ENCODE measurements at places on chromosomes 2 and 18. TPM values are rescaled to one million over a fixed set of nuclear protein-coding genes. Genes with fewer than 3 reads are reported as not detected.

DNA sequence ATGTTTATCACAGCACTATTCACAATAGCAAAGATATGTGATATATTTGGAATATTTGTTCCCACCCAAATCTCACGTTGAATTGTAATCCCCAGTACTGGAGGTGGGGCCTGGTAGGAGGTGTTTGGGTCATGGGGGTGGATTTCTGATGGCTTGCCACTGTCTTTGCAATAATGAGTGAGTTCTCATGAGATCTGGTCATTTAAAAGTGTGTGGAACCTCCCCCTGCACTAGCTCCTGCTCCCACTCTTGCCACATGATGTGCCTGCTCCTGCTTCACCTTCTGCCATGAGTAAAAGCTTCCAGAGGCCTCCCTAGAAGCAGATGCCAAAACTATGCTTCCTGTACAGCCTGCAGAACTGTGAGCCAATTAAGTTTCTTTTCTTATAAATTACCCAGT, 72.2 kb upstream of the DYNC1I2 start:
- H3K4me3 ChIP-seq, result no peak overlapping the region
- no peak for ATAC-seq
- H3K36me3 ChIP-seq, result no peaks in the 10 kb centered on the region
- H3K27me3 ChIP-seq, result peaks cover 3% of the 10 kb centered on the region

DNA sequence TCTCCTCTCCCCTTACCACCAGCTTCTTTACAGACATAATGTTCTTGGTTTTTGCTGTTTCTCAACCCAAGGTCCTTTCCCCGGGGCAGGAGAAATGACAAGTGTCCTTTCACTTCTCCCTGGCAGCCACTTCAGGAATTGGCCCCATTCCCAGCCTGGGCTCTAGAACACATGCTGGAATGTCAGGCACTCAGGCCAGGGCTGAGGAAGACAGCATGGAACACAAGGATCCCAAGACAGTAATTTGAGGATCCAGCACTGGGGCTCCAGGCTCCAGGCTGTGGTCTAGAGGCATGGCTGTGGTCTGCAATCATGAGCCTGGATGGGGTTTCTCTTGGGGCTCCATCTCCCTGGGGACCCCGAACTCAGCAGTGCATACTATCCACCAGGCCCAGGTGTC, 201.4 kb downstream of the CELF4 start:
- H3K27me3 ChIP-seq, result peaks cover 31% of the 10 kb centered on the region
- H3K27ac ChIP-seq, result no peak overlapping the region
- no peaks in the 10 kb centered on the region for H3K36me3 ChIP-seq
- no peak for ATAC-seq
- H3K4me3 ChIP-seq, result no peak overlapping the region

- H3K27ac ChIP-seq, result no peak overlapping the region
- H3K4me1 ChIP-seq, result peaks cover 5% of the 10 kb centered on the region
- H3K27me3 ChIP-seq, result no peaks in the 10 kb centered on the region
- H3K4me3 ChIP-seq, result peak overlapping the region; percentile 0
- peaks cover 39% of the 10 kb centered on the region for H3K36me3 ChIP-seq
Measured at GRCh38 chr2:152134488-152135280, 35.8 kb upstream of the CACNB4 start.

GRCh38 chr18:374721-375168, 106.9 kb upstream of the THOC1 start:
- no peak overlapping the region for H3K4me3 ChIP-seq
- no peak overlapping the region for H3K27ac ChIP-seq
- H3K4me1 ChIP-seq, result no peaks in the 10 kb centered on the region
- no peak for ATAC-seq
- H3K36me3 ChIP-seq, result no peaks in the 10 kb centered on the region
- peaks cover 5% of the 10 kb centered on the region for H3K27me3 ChIP-seq

The ABCG8 gene
- not detected for total RNA-seq

- no peak overlapping the region for H3K4me3 ChIP-seq
- no peaks in the 10 kb centered on the region for H3K36me3 ChIP-seq
- ATAC-seq, result no peak
- H3K27me3 ChIP-seq, result no peaks in the 10 kb centered on the region
- no peak overlapping the region for H3K27ac ChIP-seq
- no peaks in the 10 kb centered on the region for H3K4me1 ChIP-seq
Measured at GRCh38 chr2:119180892-119181291, 22.3 kb upstream of the C1QL2 start.

The EVX2 gene
- total RNA-seq, result not detected

DNA sequence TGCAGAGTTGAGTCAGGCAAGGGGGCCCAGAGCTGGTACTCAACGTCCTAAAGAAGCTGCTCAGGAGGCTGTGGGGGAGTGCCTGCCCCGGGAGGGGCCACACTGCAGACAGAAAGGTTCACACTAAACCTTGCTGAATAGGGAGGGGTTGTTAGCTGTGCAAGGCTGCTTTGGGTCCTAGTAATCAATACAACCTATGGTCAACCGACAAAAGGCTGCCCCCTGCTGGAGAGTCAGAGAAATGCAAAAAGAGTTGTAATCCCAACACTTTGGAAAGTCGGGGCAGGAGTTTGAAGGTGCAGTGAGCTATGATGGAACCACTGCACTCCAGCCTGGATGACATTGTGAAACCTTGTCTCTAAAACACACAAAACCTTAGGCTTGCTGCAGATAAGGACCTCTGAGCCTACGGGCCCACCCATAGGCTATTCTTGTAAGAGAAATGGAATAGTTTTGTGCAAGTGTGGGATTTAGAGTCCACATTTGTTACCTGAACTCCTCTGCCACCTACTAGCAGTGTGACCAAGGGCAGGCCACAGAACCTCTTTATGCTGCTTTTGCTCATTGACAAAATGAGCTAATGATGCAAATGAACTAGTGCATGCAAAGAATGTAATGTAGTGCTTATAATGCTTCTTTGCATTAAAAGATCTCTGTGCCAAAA, 81.5 kb downstream of the PRPF40A start:
- no peak overlapping the region for H3K27ac ChIP-seq
- H3K36me3 ChIP-seq, result no peaks in the 10 kb centered on the region
- ATAC-seq, result peak; percentile 66
- H3K4me3 ChIP-seq, result no peak overlapping the region

The C2orf78 gene
- 0.08 TPM for total RNA-seq

The ASB18 gene
- total RNA-seq, result not detected

- ATAC-seq, result no peak
- H3K36me3 ChIP-seq, result no peaks in the 10 kb centered on the region
- H3K4me3 ChIP-seq, result no peak overlapping the region
- H3K27me3 ChIP-seq, result peaks cover 26% of the 10 kb centered on the region
Measured at GRCh38 chr18:77567205-77567604, 317.6 kb downstream of the GALR1 start.

DNA sequence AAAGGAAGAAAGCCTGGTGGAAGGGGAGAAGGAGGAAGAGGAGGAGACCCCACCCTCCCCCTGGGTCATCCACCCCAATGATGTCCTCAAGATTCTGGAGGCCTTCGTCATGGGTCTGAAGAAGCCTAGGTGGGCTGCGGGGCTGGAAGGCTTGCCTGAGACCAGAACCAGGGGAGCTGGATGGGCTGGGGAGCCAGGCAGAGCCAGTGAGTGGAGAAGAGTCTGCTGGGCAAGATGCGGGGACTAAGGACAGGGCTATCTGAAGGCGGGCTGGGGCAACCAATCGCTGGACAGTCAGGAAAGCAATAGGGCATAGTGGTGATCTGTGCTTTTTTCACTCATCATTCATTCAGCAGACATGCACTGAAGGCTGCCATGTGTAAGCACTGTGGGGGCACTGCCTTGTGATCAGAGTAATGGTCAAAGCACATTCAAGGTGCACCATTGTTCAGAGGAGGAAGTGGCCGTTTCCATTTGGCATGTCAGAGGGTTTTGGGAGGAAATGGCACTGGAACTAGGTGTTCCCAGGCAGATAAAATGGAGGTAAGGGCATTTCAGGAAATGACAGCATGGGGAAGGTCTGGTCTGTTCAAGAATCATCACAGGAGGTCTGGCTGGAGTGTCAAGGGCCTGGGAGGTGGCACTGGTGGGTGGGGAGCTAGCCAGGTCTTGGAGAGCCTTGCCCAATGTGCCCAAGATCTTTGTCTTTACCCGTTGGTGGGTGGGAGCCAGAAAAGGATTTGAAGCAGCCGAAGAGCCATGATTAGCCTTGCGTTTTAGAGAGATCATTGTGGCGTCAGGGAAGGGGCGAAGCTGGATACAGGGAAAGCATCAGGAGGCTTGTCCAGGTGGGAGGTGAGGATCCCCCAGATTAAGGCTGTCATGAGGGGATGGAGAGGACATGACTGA, 24.2 kb downstream of the OTOF start:
- ATAC-seq, result no peak
- peaks cover 3% of the 10 kb centered on the region for H3K27me3 ChIP-seq
- H3K27ac ChIP-seq, result no peak overlapping the region
- H3K4me3 ChIP-seq, result no peak overlapping the region
- no peaks in the 10 kb centered on the region for H3K4me1 ChIP-seq

GRCh38 chr2:231568785-231569435, 23.8 kb upstream of the TEX44 start:
- no peaks in the 10 kb centered on the region for H3K27me3 ChIP-seq
- H3K4me1 ChIP-seq, result peaks cover 6% of the 10 kb centered on the region
- H3K36me3 ChIP-seq, result no peaks in the 10 kb centered on the region
- H3K4me3 ChIP-seq, result no peak overlapping the region

DNA sequence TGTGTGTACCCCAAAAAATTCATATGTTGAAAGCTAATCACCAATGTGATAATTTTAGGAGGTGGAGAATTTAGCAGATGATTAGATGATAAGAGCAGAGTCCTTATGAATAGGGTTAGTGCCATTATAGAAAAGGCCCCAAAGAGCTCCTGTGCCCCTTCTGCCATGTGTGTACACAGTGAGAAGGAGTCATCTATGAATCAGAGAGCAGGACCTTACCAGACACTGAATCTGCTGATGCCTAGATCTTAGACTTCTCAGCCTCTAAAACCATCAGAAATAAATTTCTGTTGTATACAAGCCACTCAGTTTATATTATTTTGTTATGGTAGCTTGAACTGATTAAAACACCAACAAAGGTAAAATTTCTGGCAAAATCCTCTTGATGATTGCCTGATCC, 560.0 kb upstream of the CDH2 start:
- H3K27ac ChIP-seq, result no peak overlapping the region
- H3K4me3 ChIP-seq, result no peak overlapping the region
- H3K4me1 ChIP-seq, result no peaks in the 10 kb centered on the region
- H3K27me3 ChIP-seq, result no peaks in the 10 kb centered on the region

The FHOD3 gene
- total RNA-seq, result not detected

DNA sequence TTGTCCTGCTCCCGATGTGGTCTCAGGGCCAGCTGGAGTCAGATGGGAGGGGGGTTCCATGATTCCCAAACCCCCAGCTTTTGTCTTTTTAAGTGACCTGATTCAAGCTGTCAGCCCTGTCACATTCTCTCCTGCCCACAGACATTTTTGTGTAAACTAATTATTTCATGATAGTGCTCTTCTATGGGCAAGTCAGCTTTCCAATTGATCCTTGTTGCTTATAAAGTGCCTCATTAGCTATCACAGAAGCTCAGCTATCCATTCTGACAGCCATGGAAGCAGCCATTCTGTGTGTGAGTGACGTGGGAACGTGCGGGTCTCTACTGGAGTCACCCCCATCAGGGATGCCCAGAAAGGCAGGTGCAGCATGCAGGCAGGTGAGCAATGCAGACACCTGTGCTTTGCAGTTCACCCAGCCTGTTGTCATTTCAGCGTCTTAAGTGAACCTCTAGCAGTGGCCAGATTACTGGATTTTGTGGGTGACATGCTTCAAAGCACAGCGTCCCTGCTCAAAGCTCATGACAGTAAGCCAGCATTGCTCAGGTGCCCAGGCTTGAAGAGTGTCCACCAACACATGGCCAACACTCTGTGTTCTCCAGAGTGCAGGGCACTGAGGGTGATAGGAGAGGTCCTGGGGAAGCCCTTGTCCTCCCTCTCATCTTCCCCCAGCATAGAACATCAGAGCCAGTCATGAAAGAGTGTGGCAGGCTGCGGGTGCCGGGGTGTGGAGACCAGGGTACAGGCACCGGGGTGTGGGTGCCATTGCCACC, 162.1 kb upstream of the SH3BP4 start:
- peaks cover 25% of the 10 kb centered on the region for H3K27me3 ChIP-seq
- no peak overlapping the region for H3K4me3 ChIP-seq
- H3K4me1 ChIP-seq, result no peaks in the 10 kb centered on the region
- H3K27ac ChIP-seq, result no peak overlapping the region

DNA sequence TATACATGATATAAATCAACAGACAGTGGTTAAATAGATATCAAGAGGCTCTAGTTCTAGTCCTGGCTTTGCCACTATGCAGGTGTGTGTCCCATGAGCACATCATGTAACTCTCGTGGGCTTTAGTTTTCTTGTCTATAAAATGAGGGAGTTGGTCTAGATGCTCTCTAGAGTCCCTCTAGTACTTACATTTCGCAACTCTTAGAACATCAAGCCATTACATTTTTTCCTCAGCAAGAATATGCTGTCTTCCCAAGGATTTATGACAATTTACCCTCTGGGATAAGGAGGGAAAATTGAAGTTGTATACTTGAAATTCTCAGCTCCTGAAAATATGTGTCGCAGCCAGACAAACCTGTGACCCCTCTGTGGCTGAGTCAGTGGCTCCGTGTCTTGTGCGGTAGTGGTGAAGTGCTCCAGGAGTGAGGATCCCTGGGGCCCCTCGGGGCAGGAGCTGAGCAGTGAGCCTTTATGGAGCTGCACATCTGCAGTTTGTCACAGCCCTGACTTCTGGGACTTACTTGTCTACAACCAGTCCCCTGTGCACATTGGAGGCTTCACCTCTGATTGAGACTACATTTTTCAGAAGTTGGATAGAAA, 6.8 kb downstream of the PKP4 start:
- H3K4me1 ChIP-seq, result peaks cover 11% of the 10 kb centered on the region
- no peaks in the 10 kb centered on the region for H3K27me3 ChIP-seq
- no peak for ATAC-seq

- H3K27ac ChIP-seq, result no peak overlapping the region
- H3K4me1 ChIP-seq, result peaks cover 9% of the 10 kb centered on the region
- H3K36me3 ChIP-seq, result no peaks in the 10 kb centered on the region
- H3K27me3 ChIP-seq, result peaks cover 6% of the 10 kb centered on the region
- peak overlapping the region; percentile 32 for H3K4me3 ChIP-seq
- ATAC-seq, result peak; percentile 100
Measured at GRCh38 chr2:96427917-96428316, 77.2 kb downstream of the NEURL3 start.

Data from activated T-helper 17 cell treated with anti-CD3 and anti-CD28 coated beads, Interleukin-2, amount 50 U/mL, for 72 hours (primary cell).